Aorta (tissue), 5 donors: ENCODE measurements at places on chromosomes 12 and 14.

- no peak for DNase-seq
Measured at GRCh38 chr14:78829274-78829673, 659.1 kb downstream of the NRXN3 start.

DNA sequence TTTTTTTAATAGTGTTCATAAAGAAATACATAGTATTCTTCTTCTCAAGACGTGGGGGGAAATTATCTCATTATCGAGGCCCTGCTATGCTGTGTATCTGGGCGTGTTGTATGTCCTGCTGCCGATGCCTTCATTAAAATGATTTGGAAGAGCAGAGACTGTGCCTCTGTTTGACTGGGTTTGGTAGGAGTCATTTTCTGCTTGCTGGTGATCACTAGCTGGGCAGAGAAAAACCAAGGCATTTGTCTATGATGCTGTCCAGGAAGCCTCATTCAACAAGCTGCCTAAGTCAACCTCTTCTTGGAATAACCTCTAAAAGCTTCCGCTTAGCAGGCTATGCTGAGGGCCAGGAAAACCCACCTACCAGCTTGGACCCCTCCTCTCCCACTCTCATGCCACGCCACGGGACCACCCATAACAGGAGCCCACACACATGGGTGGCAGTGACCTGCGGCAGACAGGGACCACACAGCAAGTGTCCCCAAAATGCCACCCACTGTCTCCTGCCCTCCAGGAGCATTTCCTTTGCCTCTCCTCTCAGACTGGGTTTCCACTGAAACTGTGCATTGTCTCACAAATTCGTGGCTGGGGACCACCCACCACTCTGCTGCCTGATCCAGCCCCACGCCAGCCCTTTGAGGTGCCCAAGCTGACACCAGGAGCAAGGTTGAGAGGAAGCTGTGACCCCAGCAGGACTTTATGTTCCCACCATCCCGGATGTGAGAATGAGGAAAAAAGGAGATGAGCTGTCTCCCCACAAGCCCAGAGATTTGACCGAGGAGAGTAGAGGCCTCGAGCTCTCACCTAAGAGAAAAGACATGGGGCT is 36.8 kb downstream of the DAD1 start:
- no peak for DNase-seq

DNA sequence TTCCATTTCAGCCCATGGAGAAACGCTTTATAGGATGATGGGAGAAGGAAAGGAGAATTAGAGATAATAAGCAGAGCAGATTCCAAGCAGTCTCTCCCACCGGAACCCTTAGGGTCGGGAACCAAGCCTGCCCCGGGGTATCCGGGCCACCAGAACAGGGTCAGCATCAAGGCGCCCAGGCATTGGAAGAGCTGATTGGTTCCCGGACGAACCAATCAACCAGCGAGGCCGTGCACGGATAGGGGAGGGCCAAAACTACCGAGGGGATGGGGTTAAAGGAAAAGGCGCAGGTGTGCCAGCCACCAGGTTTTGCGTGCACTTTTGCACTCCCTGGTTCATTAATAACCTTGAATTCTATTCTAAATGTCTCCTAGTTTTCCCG is 1.7 kb downstream of the PPM1H start:
- no peak for DNase-seq

DNA sequence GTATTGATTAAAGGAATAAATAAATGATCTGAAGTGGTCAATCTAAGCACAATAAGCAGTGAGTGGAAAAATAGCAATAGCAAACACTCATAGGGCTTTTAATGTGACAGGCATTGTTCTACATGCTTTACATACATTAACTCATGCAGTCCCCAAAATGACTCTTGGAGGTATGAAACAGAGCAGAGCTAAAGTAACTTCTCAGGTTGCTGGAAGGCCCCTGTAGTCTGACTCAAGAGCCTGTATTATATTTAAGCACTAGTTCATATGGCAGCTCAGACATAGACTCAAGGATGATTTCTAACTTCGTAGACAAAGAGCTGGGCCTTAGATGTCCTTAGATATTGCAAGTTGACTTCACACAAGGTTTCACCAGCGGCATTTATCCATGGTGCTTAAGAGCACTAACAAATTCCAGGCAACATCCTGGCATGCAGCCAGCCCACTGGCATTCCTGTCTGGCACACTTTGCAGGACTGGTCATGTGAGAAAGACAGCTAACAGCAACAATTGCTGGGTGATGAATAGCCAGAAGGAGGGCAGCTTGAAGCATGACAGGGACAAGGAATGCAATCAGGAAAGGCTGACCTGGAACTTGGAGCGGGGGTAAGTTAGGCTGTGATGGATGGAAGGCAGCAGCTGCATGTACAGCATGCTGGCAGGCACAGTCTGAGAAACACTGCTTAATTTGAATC is 22.9 kb upstream of the KTN1 start:
- peak; percentile 88 for DNase-seq

DNA sequence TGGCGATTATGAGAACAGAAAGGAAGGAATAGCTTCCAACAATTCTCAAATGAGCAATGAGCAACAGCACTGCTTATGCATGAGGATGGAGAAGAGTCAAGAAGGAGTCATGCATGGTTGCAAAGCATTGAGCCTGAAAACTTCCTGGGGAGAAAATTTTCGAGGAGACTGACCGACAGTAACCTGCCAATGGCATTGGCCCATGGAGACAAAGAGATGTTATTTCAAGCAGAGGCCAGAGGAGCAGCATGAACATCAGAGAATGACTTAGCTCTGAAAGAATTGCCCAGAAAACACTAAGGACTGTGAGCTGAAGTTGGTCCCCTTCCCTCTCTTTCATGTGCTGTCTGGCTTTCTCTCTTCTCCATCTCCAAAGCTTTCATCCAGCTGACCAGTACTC is 343.4 kb downstream of the ADAMTS20 start:
- DNase-seq: no peak

- no peak for DNase-seq
Measured at GRCh38 chr12:90999527-90999926, 5.2 kb downstream of the EPYC start.

GRCh38 chr12:20463913-20464524 is 95.7 kb downstream of the PDE3A start:
- no peak for DNase-seq

- DNase-seq: no peak
Measured at GRCh38 chr14:39203659-39204606, 28.9 kb downstream of the PNN start.

DNA sequence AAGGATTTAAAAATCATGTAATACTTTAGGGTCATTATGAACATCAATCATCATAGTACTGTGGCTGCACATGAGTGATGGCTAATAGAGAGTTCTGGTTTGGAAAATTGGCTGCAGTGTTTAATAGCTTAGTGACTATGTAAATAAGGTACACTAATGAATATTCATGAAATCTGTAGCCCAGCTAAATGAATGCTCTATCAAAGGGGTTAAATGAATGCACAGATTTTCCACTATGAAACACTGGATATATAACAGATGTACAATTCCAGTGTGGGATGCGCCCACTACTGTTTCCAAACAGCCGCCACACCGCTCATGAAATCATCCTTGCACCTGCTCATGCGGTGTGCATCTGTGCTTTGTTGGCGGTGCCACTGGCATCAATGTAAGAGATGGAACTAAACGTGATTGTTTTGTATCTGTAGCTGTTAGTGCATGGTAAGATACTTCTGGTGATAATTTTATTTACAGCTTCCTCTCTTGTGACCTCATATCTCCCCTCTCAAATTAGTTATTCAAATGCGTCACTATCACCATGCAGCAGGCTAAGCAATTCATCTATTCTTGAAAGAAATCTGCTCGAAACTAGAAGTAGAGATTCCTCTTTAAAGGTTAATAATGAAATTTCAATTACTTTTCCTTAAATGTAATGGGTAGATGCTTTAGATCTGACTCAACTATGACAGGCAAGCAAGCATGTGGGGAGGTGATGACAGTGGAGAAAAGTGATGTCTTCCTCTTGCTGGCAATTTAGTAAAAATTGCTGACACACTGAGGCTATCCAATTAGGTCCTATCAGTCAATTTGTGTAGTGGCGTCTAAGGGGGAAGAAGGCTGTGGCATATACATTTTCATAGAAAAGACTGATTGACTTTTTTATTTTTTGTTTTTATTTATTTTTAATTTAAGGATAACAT is 433.6 kb downstream of the AEBP2 start:
- no peak for DNase-seq

- DNase-seq: peak; percentile 56
Measured at GRCh38 chr14:91177073-91178034, 63.5 kb downstream of the DGLUCY start.

GRCh38 chr14:56390859-56391258 is 188.7 kb upstream of the TMEM260 start:
- no peak for DNase-seq

GRCh38 chr12:45415393-45415817 is 199.5 kb downstream of the ANO6 start:
- DNase-seq: peak; percentile 82

DNA sequence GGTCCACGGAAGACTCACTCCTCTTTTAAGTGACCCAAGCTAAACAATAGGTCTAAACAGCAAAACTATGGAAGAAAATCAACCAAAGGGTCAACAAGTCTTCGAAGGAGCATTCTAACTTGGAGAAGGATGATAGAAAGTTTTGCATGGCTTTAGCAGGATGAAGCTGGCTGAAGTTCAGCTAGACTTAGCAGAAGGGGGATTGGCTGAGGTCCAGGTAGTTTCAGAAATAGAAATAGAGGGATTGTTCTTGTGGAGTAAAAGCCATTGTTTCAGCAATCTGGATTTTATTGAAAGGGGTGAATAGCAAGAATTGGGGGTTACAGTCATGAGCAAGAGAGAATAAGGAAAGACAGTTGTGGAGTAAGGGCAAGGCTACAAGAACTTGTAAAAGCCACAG is 84.7 kb upstream of the TSPAN8 start:
- DNase-seq: no peak

DNA sequence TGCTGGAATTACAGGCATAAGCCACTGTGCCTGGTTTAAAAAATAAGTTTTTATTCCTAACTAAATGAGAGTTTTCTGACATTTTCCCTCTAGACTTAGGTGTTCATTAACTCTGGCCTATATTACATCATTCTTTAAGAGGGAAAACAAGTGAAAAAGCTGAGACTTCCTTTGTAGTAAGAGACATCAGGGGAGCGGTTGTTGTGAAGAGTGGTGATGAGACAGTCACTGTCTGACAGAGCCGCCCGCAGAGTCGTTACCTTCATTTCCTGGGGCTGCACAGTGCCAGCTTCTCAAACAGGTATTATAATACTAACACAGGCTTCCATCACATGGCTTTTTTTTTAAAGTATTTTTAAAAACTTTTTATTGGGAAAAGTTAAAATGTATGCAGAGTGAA is 19.7 kb upstream of the TDRD9 start:
- no peak for DNase-seq

DNA sequence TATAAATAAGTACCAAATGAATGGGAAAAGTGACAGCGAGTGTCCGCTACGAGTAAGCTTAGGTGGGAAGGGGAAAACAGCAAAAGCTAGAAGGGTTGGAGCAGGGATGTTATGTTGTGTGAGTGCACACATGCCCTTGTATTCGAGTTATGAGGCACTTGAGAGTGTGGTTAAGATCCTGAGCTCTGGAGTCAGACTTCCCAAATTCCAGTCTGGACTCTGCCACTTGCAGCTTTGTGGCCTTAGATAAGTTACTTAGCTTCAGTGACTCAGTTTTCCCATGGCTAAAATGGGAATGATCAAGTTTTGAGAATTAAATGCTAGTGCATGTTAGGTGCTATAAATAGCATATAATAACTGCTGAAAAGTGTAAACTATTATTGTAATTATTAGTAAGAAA is 44.9 kb downstream of the KTN1 start:
- DNase-seq: no peak

- DNase-seq: no peak
Measured at GRCh38 chr14:89958966-89959365, 3.2 kb downstream of the TDP1 start.

DNA sequence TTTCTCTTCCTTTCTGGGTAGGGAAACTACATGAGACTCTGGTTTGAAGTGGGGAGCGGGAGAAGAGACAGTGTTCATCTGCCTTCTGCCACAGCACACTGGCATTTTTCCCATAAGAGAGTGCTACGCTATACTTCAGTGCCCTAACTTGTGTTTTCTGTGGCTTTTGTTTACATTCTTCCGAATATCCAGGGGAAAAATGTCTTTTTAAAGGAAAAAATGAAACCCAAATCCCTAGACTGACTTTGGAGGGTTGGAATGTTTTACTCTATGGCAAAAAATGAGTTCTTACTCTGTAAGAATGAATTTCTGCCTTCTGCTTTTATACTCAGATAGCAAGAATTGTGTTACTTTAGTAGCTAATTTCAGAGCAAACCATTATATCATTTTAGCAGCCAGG is 88.1 kb upstream of the TMEM263 start:
- no peak for DNase-seq

DNA sequence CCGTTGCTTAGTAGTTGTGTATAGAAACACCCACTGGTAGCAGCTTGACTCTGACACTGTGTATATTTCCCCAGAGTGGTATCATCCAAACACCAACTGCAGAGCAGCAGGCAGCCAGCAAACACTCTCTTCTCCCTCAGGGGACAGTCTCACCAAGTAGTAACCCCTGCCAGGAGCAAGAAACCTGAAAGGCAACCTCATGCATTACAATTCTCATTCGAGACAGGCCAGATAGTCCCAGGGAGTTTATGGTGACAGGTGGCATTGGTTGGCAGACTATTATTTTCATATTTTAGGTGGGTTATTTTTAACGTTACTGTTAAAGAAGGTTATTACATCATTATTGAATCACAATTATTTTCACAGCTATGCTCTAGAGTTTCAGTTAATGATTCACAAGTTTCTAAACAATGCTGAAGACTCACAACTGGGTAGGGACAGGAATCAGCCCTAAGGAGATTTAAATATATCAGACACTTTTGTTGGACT is 222.8 kb downstream of the EGLN3 start:
- no peak for DNase-seq

- no peak for DNase-seq
Measured at GRCh38 chr14:79530555-79530954, 680.7 kb downstream of the DIO2 start.

DNA sequence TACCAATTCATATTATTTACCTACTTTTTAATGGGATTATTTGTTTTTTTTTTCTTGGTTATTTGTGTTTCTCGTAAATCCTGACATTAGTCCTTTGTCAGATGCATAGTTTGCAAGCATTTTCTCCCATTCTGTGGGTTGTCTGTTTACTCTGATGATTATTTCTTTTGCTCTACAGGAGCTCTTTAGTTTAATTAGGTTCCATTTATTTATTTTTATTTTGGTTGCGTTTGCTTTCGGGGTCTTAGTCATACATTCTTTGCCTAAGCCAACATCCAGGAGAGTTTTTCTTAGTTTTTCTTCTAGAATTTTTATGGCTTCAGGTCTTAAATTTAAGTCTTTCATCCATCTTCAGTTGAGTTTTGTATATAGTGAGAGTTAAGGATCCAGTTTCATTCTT is 289.9 kb downstream of the AKAP6 start:
- DNase-seq: no peak
